ENCODE measurements at places on chromosomes 1 and 21. TPM values are rescaled to one million over a fixed set of nuclear protein-coding genes. Genes with fewer than 3 reads are reported as not detected.

Gene PCNT
- 17.6 TPM for total RNA-seq

Gene HLX
- 3.1 TPM for total RNA-seq

DNA sequence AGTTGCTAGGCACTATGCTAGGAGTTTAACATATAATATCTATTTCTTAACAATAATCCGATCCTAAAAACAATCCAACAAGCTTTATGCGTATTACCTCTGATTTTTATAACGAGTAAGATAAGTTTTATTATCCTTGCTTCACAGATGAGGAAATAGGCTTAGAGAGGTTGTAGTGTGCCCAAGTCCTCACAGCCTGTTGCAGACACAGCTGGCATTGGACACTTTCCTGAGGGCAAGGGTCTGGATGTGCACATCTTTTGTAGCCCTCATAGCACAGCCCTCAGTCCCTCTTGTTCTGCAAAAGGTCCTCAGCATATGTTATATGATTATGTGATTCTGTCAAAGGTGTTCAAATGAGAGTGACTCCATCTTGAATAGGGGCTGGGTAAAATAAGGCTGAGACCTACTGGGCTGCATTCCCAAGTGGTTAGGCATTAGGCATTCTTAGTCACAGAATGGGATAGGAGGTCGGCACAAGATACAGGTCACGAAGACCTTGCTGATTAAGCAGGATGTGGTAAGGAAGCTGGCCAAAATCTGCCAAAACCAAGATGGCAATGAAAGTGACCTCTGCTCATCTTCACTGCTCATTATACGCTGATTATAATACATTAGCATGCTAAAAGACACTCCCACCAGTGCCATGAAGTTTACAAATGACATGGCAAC, 75.7 kb upstream of the F3 start:
- no peak for DNase-seq

GRCh38 chr1:193685986-193686385, 499.6 kb upstream of the B3GALT2 start:
- DNase-seq: no peak

DNA sequence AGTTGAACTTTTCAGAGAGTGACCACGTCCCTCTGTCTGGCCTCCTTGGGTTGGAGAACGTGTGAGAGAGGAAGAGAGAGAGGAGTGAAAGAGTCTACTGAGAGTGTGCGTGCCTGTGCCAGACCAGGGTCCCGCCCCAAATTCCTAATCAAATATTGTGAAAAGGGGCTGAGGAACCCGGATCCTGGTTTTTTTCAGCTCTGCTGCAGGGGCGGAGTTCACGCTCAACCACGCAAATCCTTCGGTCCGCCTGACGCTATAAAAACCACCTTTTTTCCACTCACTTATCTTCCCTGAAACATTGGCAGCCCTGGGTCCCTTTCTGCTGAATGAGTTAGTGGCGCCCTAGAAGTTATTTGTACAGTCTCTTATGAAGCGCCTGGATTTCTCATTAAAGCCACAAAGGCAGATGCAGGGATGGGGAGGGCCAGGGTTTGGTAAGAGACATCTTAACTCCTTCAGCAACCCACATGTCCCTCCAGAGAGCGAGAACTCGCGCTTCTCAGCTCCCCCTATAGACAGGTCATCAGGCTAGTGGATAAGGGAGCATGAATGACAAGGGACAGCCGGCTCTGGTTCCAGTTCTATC, at the start of gene FMOD:
FMOD (minus strand) TSS at position 86 of the 589 bp plus-strand sequence. CDS start 2,852 bp downstream, outside the sequence.
- DNase-seq: peak; percentile 47

DNA sequence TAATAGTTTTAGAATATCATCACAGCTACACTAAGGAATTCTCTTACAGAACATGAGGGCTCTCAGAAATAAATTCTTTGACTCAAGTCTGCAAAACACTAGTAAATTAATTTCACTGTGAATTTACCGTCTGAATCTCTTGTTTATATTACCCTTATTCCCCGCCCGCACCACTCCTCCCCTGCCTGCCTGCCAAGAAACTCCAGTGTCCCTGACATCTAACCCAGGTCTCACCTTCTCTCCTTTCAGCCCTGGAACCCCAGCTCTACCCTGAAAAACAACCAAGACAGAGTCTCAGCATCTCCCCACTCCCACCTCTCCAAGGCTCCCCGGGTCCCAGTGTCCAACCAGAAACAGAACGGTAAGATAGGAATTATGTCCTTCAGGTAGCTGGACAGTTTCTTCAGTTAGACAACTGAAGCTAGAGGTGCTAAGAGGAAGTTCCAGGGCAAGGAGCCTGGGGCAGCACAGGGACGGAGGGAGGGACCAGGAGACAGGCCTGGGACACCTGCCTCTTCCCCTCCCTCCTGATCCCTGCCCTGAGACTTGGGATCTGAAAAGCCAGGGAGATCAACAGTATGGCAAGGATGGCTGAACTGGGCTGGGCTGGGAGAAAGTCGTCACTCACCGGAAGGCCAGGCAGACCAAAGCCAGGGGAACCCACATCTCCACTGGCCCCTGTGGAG, 15.4 kb downstream of the COL16A1 start:
- peak; percentile 32 for DNase-seq

DNA sequence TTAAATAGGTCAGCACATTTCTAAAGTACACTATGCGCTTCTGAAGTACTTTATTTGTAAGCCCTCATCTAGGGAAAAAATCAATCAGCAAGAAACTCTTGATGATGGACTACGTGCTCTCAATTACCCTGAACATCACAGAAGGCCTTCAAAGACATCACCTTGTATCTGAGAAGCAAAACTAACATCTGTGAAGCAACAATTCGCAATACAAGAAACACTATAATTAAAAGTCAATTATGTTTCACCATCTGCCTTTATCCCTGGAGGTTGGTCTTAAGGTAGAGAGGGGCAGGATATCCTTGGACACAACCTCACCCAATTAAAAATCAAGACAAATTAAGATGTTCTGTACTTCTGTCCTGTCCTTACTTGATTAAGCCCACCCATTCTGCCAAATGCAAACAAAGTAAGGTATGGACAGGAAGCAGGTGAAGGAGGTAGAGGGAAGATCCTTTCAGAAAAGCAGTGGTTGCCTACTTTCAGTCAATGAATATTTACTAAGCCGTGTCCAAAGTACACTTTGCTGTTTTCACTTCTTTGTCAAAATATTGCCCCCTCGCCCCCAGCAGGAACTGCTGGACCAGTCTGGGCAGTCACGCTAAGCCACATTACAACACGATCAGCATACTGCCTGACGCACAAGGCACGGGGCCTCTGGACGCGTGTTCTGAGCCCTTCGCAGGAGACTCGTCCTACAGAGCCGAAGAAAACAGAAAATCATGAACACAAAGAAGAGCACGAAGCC, 887 bp downstream of the SLC19A2 start:
- peak; percentile 61 for DNase-seq

DNA sequence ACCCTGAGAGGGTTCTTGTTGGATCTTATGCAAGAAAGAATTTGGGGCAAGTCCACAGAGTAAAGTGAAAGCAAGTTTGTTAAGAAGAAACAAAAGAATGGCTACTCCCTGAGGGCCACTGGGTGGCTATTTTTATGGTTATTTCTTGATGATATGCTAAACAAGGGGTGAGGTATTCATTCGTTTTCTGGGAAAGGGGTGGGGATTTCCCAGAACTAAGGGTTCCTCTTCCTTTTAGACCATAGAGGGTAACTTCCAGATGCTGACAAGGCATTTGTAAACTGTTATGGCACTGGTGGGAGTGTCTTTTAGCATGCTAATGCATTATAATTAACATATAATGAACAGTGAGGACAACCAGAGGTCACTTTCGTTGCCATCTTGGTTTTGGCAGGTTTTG, 18.2 kb upstream of the IFI6 start:
- no peak for DNase-seq

DNA sequence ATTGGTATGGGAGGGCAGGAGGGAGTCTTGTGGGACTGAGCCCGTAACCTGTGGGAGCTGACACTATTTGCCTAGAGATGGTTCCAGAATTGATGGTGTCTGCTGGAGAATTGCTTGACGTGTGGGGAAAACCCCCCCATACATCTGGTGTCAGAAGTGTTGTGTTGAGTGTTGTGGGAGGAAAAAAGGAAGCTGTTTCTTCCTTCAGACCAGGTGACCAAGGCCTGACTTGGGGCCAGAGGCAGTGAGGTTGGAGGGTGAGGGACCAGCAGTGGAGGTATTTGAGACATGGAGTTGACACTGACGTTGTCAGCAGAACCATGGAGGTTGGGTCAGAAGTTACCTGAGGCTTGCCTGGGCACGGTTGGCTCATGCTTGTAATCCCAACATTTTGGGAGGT, 8.3 kb downstream of the SHISAL2A start:
- DNase-seq: no peak

DNA sequence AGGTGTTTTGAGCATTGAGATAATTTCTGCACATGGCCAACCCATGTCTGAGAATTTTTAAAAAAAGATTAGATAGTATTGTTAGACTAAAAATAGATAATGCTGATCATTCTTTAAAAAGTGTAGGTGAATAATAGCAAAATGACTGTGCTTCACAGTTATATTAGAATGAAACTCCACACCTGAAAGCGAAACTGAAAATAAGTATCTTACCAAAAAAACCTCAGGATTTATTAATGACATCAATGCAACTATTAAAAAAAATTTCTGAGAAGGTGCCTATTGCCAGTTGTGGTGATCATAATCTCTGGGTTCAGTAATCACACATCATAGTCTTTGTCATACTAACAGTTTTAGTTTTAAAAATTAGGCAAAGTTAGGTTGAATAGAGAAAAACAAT, 36.5 kb downstream of the PLA2G4A start:
- no peak for DNase-seq

- DNase-seq: no peak
These were observed 188.2 kb upstream of the FGGY start for GRCh38 chr1:59108481-59109317.

DNA sequence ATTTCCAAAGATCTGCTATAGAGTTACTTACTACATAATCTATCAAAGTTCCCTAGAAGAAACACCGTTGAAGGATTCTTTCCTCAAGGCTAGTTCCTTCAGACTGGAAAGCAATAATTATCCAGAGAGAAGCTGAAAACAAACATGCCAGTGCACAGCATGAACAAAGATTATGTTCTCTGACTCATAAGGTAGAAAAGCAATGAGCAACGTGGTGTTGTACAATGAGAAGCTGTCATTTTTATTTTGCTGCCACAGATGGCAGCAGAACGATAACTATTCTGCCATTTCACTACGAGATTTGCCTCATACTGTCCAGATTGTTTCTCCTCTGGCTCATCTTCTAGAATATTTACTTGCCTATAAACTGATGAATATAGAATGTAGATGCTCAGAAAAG, 10.7 kb downstream of the EXTL2 start:
- no peak for DNase-seq

DNA sequence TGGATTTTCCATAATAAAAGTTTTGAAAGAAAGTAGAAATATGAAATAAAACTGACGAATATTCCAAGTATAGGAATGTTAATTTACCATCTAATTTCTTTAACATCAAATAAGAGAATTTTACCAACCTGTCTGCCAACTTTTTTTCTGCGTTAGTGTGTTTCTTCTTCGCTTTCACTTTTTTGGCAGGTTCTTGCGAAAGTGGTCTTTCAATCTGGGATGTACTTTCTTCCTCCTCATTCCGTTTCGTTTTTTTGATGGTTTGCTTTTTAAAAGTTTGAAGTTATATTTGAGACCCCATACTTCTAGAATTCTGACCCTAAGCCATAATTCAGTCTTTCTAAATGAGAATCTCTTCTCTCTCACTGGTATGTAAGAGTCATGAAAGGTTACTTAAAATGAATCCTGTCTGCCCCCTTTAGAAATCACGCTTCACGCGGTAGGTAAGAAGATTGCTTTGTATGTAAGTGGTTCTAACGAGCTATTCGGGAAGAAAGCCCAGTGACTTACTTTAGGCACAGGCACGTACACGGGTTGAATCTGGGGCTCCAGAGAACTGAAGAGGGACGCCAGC, 580 bp downstream of the RBM34 start:
- DNase-seq: no peak

DNA sequence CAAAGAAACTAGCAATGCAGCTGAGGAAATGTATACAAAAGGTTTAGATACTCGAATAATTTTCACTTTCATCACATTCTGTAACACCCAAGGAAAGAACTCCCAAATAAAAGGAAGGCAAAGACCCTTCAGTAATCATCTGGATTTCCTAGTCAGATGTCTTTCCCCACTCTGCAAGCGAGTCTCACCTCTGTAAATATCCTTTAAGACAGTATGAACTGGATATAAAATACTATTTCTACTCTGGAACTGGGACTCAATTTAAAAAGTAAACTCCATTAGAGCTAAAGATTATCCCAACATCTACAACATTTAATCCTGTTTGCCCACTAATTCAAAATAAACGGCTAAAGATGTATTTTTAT, 27.0 kb downstream of the C2CD2 start:
- no peak for DNase-seq
